ENCODE measurements at places on chromosomes 1 and 21. TPM values are rescaled to one million over a fixed set of nuclear protein-coding genes. Genes with fewer than 3 reads are reported as not detected.

The ARHGEF16 gene
- not detected for total RNA-seq

GRCh38 chr1:228405200-228405978 is 1.2 kb downstream of the TRIM11 start:
- DNase-seq, result peak; percentile 49

DNA sequence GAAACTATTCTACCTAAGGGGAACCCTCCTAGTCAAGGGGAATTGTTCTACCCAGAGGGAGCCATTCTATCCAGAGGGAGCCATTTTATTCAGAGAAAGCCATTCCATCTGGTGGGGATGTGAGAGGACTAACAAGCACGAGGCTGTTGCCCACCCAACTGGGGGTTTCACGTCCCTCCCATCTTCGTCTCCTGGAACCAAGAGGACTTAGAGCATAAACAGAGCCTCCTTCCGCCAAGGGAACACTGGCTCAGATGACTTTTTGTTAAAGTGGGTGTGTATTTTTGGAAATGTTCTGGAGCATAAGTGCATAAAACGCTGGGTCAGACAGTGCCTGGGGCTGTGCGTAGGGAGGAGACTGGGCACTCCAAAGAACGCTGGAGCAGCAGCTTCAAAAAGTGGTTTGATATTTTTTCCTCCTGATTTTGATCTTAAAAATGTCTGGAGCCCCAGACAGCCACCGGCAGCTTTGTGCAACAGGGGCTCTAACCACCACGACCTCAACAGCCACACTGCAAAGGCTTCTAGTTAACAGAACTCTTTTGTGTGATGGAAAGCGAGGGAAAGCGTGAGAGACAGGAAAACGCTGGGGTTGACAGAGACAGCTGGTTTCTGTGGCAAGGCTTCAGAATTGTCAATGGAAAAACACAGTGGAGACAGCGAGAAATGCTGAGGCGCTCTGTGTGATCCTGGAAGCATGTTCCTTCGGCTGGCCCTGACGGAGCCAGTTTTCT is 363.6 kb upstream of the CAMK1G start:
- no peak for DNase-seq

GRCh38 chr1:154454386-154455120 is 47.5 kb upstream of the TDRD10 start:
- DNase-seq, result no peak

GRCh38 chr1:2460203-2460602 is 15.9 kb upstream of the PLCH2 start:
- no peak for DNase-seq

DNA sequence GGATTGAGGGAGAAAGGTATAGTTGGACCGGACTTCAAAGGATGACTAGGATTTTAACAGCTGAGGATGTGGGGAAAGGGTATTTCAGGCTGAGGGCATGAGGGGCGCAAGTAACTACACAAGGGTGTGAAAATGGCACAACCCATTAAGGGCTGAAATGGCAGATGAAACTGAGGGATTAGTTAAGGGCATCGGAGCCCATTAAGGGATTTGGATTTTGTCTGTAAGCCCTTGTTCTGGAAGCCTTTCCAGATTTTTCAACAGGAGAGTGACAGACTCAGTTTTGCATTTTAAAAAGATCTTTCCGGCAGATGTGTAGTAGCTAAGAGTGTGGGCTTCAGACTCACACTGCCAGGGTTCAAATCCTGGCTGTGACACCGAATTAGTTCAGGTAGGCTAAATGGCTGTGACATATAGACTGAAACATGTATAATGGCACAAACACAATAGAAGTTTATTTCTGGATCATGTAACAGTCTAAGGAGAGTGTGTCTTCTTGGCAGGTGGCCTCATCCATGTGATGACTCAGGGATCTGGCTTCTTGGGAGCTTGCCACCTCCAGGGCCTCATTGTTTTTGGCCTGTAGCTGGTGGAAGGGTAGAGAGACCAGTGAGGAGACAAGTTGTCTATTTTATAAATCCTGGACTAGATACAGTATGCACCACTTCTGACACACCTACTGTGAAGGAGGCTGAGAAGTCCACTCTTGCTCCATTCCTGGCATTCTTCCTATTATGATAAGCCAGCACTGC is 49.6 kb downstream of the UBE2T start:
- peak; percentile 92 for DNase-seq

GRCh38 chr1:164971921-164972415 is 384.5 kb downstream of the LMX1A start:
- DNase-seq, result no peak

The CD2 gene
- total RNA-seq, result not detected

The USH2A gene
- under 0.01 TPM for total RNA-seq

The SPRR2A gene
- total RNA-seq, result not detected

The HRNR gene
- total RNA-seq, result not detected

The KCNA3 gene
- total RNA-seq, result not detected

The OR2L3 gene
- total RNA-seq, result not detected

The CRP gene
- not detected for total RNA-seq

The KMO gene
- not detected for total RNA-seq

DNA sequence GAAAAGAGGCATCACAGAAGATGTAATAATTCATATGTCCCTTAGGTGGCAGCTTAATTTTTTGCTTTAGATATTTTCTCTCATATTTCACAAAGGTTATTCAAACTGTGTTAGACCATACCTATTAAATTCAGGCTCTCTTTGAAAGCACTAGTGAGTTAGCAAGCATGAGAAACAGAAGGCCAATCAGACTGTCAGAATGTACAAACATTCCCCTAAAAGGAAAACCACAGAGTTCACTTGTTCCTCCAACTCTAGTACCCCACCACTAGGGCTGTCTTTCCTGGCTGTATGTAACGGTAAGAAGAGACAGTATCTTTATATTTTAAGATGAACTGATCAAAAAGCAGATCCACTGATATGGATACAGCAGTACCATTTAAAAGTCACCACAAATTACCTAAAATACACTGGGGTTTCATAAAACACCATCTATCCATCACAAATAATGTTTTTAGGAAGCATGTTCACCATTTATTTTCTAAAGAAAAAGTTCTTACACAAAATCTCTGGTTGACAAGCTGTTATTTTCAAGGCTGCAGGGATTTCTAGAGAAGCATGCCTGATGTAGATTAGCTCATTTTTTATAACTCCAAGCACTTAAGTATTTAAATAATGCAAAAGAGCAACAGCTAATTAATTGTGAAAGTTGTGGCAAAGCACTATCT is 1.8 kb downstream of the ARPC5 start:
- peak; percentile 84 for DNase-seq

The KIF2C gene
- total RNA-seq, result 14.2 TPM

DNA sequence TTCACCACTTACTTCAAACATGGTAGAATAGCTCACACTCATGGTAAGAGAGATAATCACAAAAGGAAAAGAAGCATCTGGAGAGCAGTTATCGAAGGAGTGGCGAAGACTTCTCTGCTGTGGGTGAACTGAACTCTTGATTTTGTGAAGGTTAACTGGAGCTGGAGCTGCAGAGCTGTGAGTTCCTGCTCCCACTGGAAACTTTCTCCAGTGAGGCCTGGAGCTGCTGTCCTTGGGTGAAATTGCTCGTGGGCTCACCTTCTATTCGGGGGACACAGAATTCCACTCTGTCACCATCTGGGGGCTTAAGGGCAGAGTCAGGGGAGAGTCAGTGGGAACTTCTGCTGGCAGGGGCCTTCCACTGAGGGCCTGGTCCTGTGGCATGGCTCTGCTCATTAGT is 45.9 kb downstream of the MAB21L3 start:
- DNase-seq, result no peak

DNA sequence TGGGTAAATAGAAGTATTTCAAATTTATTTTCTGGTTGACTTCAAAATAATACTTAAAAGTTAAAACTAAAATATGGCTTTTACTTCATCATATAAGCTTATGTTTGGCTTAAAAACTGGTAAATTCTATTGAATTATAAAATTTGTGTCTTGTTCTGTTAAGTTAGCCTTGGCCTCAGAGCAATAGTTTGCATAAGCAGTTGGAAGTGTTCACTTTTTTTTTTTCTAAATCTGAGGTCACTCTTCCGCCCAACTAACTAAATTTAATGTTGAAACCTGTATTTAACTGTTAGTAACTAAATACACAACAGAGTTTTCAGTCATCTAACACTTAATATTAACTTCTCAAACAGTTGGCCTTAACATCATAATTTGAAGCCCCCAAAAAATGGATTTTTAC is 871.7 kb upstream of the ADAMTS5 start:
- no peak for DNase-seq

DNA sequence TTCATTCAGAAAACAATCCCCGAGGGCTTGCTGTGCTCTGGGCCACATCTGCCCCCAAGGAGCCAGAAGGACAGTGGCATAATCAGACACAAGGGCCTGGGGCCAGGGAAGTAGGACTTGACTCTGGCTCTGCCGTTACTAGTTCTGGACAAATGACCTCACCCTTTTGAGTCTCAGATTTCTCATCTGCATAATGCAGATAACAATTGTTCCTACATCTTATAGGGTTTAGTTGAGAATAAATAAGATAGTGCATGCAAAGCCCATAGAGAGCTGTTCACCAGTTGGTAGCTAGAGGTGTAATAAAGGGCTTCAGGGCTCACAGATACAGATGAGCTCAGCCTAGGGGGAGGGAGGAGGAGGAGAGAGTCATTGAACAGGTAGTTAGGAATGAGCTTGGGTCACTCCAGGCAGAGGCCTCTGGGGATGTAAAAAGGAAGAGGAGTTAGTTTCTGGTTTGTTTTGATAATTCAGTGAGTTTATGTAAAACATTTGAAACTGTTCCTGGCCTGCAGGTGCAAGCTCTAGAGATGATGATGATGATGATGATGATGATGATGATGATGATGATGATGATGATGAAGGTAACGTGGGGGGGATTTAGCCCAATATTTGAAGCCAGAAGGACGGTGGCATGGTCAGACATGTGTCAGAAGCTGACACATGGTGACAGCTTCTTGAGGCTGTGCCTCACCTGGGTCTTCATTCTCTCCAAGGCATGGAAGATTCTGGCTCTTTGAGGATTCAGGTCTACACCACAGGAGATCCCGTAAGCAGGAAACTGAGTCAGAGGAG is 858 bp downstream of the LACTBL1 start:
- DNase-seq, result peak; percentile 22

- no peak for DNase-seq
These were observed 5.6 kb downstream of the RGS4 start for GRCh38 chr1:163074716-163075284.

GRCh38 chr1:204464187-204464631 is 30.4 kb downstream of the PIK3C2B start:
- DNase-seq, result no peak

DNA sequence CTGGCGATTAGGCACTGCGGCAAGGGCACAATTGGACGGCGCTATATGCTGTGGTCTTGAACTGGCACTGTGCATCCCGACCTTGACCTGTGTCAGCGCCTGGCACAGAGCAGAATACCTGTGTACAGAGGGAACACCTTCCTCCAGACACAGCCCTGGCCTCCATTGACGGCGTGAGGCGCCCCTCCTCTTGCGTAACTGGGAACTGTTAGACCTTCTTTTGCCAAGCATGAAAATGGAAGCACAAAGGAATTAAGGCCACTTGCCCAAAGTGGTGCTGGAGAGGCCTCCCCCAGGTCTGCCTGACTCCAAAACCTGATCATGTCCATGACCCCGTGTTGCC is 6.8 kb upstream of the AGTRAP start:
- no peak for DNase-seq

GRCh38 chr1:20124456-20125057 is 5.2 kb upstream of the PLA2G2D start:
- peak; percentile 81 for DNase-seq

GRCh38 chr1:227072991-227073390 is 132.9 kb downstream of the COQ8A start:
- DNase-seq, result peak; percentile 72

DNA sequence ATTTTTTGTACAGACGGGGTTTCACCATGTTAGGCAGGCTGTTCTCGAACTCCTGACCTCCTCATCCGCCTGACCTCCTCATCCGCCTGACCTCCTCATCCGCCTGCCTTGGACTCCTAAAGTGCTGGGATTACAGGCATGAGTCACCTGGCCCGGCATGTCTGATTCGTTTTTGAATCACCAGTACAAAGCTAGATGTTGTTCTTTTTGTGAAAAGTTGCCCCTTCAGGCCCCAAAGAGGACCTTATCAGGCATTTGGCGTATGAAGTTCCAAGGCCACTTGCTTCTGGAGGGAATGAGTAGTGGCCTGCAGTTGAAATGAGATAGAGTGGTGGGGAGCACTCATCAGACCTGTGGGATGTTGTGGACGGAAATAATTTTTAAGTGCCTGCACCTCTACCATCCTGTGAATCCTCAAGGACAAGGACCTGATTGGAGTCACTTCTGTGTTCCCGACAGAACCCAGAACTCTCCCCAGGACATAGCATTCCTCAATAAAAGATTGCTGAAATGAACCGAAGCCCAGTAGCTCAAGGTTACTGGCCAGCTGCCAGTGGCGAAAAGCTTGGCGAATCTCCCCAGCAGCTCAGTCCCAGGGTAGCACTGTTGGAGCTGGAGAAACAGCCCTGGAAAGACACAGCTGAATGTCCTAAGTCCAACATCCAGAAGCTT is 50.1 kb downstream of the NDUFS5 start:
- peak; percentile 68 for DNase-seq

GRCh38 chr1:181166377-181167196 is 78.1 kb downstream of the IER5 start:
- DNase-seq, result peak; percentile 87

- no peak for DNase-seq
These were observed 52.5 kb downstream of the SLC30A10 start for GRCh38 chr1:219875860-219876259.

GRCh38 chr21:19402870-19403269 is 999.3 kb upstream of the TMPRSS15 start:
- DNase-seq, result no peak

GRCh38 chr1:16451841-16452528 is 11.5 kb downstream of the NECAP2 start:
- DNase-seq, result no peak

GRCh38 chr21:35520856-35521255 is 471.8 kb upstream of the RUNX1 start:
- DNase-seq, result no peak

The HHIPL2 gene
- total RNA-seq, result 1.3 TPM

DNA sequence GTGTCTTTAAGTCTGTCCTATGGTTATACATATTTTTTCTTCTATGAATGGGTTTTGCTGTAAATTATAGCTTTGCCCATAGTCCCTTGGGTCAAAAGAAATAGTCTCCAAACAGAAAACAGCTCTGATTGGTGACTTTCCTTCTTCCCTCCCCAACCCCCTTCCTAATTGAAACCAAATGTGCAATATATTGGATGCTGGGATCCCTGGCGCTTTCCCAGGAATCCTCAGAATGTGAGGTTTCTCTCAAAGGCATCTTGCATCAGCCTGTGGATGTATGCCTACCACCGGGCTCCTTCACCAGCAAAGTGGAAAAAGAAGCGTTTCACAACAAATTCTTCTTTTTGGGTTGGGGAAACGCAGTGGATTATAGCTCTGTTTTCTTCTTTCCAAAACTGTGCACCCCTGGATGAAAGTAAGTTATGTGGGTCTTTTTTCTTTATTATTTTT is at the start of gene DDR2:
Gene DDR2 (plus strand): TSS at position 248 of the 450 bp plus-strand sequence. CDS start 86,600 bp downstream, outside the sequence.
- DNase-seq, result peak; percentile 96

The TPTE gene
- not detected for total RNA-seq

GRCh38 chr1:234484991-234485739 is 6.2 kb upstream of the TARBP1 start:
- DNase-seq, result no peak
